NCI-H82 (cell line): ENCODE measurements at places on chromosomes 13 and 19.

GRCh38 chr19:37519890-37520289 lies 13.2 kb downstream of the ZNF793 start:
- no peak for DNase-seq

DNA sequence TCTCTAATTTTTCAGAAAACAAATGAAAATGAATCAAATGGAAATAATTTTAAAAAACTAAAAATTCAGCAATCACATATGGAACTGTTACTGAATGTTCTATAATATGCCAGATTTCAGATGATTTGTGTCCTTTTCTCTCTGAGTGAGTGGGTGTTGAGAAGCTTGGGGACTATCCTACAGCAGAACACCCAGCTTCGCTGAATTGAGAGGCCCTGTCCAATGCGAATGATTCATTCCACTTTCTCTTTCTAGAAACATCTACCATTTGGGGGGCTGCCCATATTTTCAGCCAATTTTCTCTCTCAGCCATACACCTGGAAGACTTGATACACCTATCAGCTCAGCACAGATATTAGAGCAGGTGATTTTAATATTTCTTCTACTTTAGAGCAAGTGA lies 1666.7 kb downstream of the EFNB2 start:
- no peak for DNase-seq

GRCh38 chr19:54916822-54917221 lies 10.9 kb downstream of the NCR1 start:
- DNase-seq: no peak

GRCh38 chr13:107375701-107376340 lies 807.9 kb upstream of the ARGLU1 start:
- DNase-seq: no peak

- DNase-seq: no peak
These were observed 29.9 kb downstream of the C13orf46 start for GRCh38 chr13:113943821-113944565.

DNA sequence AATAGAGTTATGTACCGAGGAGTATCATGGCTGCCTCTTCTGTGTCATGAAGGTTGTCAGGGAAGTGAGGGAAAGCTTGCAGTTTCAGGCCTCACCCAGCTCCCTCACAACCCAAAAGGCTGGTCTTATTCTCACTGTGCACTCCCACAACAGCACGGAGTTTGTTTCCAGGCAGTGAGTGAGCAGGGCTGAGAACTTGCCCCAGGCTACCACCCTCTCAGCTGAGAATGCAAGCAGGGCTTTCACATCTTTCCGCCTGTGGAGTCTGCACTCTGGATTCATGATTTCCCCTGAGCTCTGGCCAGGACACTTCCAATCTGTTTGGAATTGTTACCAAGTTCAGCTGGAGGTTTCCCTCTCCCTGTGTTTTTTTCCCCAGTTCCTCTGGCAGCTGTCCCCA lies 2284.7 kb upstream of the PCDH20 start:
- DNase-seq: no peak

DNA sequence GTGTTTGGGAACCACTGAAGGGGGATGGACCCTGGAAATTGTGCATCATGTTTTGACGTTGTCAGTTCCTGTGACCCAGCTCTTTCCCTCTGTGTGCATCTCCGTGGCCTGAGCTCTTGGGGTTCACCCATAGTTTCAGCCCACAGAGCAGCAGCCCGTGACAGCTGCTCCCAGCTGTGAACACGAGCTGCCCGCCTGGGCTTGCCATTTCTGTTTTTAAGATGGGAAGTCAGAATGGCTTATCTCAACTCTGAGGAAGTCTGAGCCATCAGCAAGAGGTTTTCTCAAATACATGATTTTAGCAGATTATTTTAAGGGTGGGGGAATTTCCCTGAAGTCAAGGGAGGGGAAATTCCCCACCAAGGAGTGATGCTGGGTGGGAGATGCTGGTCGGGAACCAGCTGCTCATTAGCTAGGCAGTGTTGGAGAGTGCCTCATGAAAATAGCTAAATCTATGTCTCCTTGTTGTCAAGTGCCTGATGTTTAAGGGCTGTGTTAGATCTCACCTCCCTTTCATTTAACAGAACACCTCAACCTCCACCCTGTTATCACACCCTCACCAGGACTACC lies 34.8 kb upstream of the C1QTNF9 start:
- no peak for DNase-seq

GRCh38 chr19:12880551-12881171 lies 588 bp downstream of the DNASE2 start:
- peak; percentile 61 for DNase-seq

- DNase-seq: no peak
These were observed 6.5 kb downstream of the CEBPA start for GRCh38 chr19:33295621-33296487.

DNA sequence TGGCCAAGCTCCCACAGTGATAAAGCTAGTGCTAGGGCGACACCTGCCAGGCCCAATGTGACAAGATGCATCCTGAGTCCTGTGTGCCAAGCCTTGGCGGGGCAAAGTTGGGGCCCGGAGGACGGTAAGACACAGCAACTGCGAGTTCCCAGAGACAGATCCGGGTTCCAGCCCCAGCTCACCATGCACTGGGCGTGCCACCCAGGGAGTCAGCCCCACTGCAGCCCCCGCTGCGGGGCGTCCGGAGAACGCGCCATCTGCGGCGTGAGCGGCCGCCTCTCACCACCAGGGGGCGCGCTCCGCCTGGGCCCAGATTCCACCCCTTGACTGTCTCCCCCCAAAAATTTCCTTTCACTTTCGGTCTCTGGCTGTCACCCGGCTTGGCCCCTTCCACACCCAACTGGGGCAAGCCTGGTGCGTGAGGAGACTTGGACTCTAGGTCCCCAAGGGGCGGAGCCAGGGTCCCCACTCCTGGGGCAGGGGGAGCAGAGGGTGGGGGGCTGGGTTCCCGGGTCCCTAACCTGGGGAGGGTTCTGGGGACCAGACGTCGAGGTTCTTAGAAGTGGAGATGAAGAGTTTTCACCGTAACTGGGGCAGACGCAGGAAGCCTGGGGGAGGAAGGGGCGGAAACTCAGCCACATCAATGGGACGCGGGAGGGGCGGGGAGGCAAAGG lies at the start of gene FLT3LG:
Gene FLT3LG (plus strand): TSS at position 348 of the 674 bp plus-strand sequence. CDS start 425 bp downstream, outside the sequence.
- DNase-seq: peak; percentile 73

GRCh38 chr13:59337070-59337469 lies 826.7 kb downstream of the DIAPH3 start:
- DNase-seq: no peak

- DNase-seq: no peak
These were observed 376.6 kb downstream of the PCDH9 start for GRCh38 chr13:66853564-66853963.

DNA sequence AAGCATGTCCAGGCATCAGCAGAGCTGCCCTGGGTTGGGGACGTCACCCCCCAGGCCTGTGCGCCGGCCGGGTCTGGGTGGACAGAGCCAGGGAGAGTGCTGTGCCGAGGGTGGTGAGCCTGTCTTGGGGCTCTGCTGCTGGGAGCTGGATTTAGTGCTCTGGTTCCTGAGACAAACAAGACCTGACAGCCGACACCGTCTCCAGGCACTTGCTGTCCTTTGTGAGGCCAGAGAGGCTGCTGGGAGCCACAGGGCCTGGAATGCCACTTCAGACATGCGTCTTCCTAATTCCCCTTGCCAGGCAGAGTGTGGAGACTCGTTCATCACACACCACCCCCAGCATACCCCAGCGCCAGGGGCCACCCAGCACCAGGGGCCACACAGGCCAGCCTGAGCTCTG lies 165.8 kb downstream of the KDM4B start:
- no peak for DNase-seq
